ENCODE measurements at places on chromosomes 16 and 17.

- peak; percentile 9 for DNase-seq
These were observed 65.0 kb downstream of the MMD start for GRCh38 chr17:55356434-55357328.

- DNase-seq, result no peak
These were observed 35.1 kb downstream of the DDX19A start for GRCh38 chr16:70381604-70382342.

DNA sequence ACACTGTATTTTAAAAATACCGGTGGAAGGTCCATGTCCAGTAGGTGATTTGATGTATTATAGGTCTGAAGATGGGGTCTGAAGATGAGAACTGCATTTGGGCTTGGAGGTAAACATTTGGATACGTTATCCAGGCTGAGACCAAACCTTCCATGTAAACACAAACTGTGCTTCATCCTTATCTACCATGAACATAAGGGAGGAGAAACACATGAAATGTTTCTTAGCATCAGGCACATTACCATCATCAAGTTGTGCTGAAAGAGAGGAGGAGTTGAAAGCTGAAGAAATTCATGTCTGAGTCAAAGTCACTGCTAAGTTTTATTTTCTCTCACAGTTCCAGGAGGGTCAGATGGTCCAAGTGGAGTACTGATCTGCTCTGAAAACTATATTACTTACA is 11.4 kb downstream of the SF3B3 start:
- DNase-seq, result no peak

- no peak for DNase-seq
These were observed 2.2 kb upstream of the AOC2 start for GRCh38 chr17:42841975-42842685.

DNA sequence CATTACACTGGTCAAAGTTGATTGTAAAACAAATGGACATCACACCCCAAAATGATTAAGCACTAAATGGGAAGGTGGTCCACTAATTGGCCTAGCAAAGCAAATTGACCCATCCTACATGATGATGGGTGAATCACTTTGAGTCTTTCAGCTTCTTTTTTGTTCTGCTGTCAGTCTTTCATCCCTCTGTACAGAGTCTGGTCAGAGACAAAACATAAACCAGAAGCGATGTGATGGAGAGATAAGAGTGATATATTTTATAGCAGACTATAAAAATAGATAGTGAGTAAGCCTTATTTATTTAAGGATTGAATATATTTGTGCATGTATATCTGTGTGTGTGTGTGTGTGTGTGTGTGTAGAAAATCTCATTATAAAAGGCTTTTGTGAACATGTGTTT is 618.4 kb upstream of the SOX9 start:
- no peak for DNase-seq

DNA sequence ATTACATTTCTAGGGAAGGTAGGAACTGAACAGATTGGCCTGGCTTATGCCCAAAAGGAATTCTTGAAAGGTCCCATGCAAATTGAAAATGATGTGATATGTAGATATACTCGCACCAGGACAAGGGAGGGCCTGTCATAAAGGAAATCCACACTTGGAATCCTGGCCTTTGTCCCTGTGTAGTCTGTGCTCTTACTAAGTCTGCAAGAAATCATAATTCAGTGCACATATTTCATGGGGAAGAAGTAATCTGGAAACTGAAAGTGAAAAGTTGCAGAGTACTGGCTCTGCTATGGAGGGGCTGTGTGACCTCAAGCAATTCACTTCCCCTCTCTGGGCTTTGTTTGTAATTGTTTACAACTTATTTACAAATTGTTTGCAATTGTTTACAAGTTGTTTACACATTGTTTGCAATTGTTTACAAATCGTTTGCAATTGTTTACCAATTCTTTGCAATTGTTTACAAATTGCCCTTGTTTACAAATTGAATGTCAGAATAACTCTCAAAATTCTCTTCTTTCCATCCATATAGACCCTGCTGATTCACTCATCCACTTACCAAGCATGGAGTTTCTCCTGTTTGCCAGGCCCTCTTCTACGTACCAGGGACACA is 12.9 kb downstream of the SCNN1G start:
- no peak for DNase-seq

- DNase-seq, result no peak
These were observed 169.9 kb downstream of the SPECC1 start for GRCh38 chr17:20179041-20179440.

All from activated CD8-positive, alpha-beta memory T cell treated with anti-CD3 and anti-CD28 coated beads for 48 hours (primary cell).